ENCODE measurements at places on chromosomes 1 and 21.

- no peak for DNase-seq
Observed at GRCh38 chr1:65164633-65165032, 16.6 kb downstream of the AK4 start.

- DNase-seq, result no peak
Observed at GRCh38 chr1:167510244-167510643, 8.1 kb downstream of the CD247 start.

DNA sequence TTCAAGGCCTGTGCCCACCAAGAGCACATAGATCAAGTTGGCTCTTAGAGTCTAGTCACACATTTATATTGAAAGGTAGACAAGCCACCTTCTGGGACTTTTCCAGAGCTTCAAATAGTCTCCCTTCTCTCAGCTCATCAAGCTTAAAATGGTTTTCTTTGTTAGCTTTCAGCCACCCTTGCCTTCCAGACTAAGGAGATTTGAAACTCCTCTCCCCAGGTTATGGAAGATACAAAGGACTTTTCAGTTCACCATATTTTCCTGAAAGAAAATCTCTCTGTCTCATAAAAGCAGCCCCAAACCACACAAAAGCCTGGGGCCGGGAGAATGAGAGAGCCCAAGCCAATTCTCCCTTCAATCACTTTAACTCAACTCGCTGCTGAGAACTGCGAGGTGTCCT lies 134.1 kb downstream of the ZC3H11B start:
- DNase-seq, result no peak

DNA sequence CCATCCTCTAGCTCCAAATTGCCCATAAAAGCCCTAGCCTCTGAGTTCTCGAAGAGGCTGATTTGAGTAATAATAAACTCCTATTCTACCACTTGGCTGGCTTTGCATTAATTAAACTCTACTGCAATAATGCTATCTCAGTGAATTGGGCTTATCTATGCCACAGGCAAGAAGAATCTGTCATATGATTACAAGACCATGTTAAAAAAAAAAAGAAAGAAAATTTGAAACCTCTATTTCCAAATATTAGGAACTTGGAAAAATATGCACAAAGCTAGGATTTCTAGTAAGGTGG lies 27.6 kb upstream of the SGIP1 start:
- no peak for DNase-seq

- no peak for DNase-seq
Observed at GRCh38 chr1:208456487-208456886, 212.3 kb upstream of the PLXNA2 start.

DNA sequence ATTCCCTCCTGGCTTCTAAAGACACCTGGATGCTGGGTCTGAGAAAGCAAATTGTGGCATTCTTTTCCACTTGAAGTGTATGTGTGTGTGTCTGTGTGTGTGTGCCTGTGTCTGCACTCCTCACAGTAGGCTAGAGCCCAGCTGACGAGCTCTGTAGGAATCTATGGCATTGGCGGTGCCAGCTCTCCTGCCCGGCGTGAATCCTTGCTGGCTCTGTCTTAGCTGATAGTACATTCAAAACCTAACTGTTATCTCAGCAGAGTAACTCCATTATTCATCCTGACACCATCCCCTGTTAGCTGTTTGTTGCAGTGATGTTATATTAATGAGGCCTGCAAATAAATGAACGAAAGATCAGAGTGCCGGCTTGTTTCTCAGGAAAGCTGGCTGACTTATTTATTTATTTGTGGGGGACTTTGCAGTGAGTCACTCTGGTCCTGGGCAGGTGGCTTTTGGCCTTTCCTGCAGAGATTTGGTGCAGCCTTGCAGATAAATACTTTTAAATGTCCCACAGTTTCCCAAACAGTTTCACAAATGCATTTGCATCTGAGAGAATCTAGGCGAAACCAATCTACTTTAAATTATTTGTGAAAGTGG lies 160.6 kb upstream of the CD34 start:
- no peak for DNase-seq

- no peak for DNase-seq
Observed at GRCh38 chr1:156503698-156504437, 3.3 kb upstream of the MEF2D start.
